ENCODE measurements at places on chromosomes 12 and 14.
A peak's percentile ranks its signal among the peaks of the same experiment; 100 is the strongest.

GRCh38 chr12:115257791-115258190 is 573.8 kb upstream of the TBX3 start:
- peak; percentile 53 for DNase-seq

DNA sequence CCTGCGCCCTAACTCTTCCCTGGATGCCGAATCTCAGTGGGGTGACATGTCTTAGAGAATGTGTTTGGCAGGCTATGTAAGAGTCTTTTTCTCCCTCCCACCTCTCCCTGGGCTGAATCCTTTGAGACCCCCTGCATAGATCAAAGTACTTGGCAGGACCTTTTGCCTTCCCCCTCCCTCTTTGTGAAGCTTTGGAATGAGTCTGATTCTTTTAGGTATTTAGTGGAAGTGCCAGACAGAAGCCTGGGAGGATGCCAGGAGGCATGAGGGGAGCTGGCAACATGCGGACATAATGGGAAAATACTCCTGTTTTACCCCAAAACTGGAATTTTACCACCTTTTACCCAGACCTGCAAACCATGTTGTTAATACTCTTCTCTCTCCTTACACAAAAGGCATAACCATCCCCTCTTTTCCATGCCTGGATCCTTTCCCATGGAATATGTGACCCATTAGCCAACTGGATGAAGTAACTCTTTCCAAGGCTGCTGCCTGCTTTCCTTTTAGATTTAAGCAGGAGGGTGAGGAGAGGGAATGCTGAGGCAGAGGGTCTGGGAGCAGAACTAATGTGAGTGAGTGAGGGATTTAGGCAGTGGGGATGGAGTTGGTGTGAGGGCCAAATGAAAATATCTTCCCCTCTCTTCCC is 41.7 kb downstream of the TTLL5 start:
- peak; percentile 47 for DNase-seq

DNA sequence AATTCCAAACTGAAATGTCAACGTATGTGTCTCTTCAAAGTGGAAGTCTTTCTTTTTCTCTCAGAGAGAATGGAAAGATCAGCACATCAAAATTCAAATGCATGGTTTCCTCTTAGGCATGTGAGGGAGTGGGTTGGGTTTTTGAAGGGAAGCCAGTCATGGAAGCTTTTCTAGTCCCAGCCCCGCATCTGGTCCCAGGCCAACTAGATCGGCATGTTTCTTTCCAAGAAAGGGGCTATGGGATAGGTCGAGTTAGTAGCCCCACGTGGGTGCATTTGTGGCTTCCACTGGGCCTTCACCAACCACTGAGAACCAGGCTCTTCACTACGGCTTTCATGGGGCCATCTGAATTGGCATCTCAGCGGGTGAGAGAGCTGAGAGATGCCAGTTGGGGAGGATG is 6.6 kb downstream of the C1S start:
- no peak for DNase-seq

- peak; percentile 54 for DNase-seq
Observed at GRCh38 chr14:28412077-28412476, 354.5 kb upstream of the FOXG1 start.

GRCh38 chr12:3631759-3632158 is 121.2 kb downstream of the CRACR2A start:
- no peak for DNase-seq

DNA sequence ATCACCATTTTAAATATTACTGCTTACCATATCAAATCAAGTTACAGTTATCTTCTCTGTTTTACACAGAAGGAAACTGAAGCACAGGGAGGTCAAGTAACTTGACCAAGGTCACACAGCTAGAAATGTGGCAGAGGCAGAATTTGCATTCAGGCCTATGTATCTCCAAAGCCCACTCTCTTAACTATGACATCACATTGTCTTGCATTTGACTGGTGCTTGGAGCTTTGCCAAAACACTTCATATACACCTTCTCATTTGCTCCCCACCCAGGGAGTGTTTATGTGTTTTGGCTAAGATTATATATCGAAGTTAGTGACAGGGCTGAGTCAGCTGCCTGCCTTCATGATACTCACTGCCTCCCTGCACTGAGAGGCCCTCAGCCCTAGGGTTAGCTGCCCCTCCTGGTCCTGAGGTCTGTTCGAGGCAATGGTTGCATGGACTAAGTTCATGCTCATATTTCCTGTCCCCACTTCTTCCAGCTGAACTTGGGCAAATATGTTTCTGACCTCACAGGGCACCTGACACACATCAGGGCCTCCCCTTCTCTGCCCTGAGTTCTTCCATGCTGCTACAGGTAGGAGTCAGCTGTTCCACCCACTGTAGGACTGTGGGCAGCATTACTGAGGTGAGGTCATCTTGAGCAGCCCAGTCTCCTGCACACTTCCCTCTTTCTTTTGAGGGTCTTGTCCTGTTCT is 1.8 kb downstream of the GALNT6 start:
- DNase-seq: peak; percentile 25

GRCh38 chr12:49961993-49962764 is 507 bp downstream of the AQP5 start:
- DNase-seq: no peak

DNA sequence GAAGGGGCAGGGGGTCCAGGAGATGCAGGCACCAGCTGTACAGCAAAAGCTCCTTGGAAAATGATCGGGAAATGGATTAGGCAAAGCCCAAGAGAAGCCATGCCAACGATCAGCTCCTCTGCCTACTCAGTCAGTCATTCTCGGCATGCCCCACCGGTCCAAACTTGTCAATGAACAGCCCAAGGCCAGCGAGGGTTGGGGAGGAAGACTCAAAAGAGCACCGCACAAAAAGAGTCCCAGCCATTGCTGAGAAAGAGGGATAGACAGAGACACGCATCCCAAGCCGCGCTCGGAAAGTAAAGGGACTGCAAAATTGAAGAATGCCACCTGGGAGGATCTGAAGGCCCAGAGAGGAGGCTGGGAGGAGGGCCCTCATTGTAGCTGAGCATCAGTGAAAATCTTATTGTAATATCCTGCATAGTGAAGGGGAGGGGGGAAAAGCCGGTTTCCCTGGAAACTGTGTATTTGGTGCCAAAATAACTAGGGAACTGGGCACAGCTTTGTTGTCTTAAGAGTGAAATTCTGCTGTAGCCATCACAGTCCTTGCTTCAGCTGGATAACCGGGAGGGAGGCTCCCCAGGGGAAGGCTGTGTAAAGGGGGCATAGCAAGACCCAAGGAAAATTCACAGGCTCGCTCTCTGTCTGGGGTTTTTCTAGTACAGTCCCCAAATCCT is 4.7 kb downstream of the KDM2B start:
- DNase-seq: peak; percentile 62

GRCh38 chr12:132292328-132293319 is 36.8 kb downstream of the GALNT9 start:
- DNase-seq: no peak

DNA sequence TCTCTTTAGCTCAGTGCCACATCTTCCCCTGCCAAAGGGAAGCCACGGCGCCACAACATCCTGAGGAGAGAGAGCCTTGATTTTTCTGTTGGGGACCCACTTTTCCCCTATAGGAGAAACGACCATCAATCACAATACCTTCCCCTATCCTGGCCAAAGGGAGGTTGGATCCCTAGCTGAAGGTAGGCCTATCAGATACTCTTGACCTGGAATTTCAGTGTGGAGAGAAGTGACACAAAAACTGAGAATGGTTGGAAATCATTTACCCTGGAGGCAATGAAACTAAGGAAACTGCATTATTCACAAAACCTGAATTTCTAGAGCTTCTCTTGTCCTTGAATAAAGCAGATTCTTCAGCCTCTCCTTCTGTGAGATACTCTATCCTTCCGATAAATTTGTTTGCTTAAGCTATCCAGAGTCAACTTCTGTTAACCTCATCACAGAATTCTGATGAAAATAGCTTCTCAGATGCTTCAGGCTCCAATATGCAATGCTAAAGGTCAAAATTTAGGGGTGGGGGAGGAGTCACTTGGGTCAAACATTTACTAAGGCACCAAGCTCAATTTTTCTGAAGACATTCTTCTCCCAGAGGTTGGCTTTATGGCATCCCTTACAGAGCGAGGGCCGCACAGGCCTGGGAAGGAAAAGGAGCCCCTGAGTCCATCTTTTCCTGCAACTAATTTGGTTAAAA is 27.0 kb upstream of the DUSP6 start:
- no peak for DNase-seq

- DNase-seq: no peak
Observed at GRCh38 chr14:92613008-92613658, 99.6 kb downstream of the RIN3 start.

DNA sequence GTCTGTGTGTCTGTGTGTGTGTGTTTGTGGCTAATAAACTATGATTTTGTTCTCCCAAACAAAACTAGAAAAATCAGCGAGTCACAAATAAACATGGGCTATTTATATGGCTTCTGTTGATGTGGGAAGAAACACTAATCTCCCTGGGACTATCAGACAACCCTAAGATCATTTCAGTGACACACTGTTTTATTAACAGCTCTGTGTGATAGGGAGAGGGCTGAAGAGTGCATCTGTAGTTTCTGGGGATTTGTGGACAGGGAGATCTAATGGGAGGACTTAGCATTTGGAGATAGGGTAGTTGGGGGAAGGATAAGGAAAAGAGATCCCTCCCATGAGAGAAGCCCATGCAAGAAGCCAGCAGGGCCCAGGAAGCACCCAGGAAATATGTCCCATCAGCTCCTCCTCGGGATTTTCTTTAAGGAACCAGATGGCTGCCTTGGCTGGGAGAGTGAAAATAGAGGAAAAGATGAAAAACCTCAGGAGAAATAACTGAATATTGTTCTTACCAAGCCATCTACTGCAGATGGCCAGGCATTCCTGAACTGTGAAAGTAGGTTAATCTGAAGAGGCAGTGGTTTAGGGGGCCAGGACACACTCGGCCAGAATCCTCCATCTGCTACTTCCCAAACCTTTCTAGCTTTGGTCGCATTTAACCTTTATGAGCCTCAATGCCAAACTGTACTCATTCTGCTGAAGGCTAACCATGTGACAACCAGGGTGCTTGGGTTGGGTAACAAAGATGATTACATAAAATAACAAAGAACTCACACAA is 253.4 kb downstream of the BTG1 start:
- no peak for DNase-seq

GRCh38 chr12:117622741-117623140 is 261.3 kb upstream of the NOS1 start:
- DNase-seq: no peak

GRCh38 chr12:33432992-33433391 is 6.6 kb downstream of the SYT10 start:
- DNase-seq: no peak

DNA sequence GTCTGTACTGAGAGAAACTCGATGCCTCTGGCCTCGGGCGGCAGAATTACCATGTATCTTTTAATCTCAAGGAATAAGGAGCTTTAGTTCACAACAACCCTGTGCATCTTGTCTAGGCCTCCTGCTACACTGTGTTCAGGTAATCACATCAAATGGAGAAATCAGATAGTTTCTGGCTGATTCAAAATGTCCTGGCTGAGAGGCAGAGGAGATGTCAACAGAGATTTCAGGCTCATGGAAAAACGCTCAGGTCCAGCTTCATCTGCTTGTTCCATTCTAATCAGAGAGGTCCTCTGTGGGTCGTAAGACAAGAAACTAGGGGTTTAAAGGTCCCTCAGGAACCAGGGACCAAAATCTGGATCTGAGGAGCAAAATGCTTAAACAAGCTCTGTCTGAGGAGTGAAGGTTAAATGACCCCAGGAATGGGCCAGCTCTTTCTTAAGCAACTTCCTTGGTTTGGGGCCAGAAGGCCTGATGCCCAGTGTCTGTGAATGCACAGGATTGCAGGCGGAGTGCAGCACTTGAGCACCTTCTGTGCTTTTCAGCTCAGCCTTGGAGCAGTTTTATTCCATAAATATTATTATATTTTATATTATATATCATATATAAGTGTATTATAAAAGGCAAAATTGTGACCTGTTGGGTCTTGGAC is 170.2 kb upstream of the PRICKLE1 start:
- DNase-seq: peak; percentile 84

DNA sequence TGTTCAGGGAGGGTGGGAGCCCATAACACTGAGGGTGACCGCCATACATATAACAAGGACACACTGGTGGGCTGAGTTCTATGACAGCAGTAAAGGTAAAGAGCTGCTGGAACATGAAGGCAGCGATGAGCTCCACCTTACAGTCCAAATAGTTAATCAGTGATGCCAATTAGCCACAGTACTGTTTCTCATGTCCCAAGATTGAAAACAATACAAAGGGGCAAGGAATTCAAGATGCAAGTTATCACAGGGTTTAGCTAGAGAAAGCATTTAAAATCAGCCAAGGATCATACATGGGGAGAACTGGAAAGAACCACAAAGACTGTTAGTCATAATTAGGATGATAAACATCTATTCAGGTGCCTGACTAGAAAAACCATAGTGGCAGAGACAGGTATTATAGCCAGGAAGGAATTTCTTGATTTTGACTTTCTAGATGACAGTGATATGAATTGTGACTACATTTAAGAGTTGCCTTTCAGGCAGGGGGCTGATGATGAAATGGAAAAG is 221.2 kb downstream of the SLC2A13 start:
- no peak for DNase-seq

- DNase-seq: peak; percentile 97
Observed at GRCh38 chr12:122946690-122947341, 19.4 kb downstream of the ABCB9 start.

DNA sequence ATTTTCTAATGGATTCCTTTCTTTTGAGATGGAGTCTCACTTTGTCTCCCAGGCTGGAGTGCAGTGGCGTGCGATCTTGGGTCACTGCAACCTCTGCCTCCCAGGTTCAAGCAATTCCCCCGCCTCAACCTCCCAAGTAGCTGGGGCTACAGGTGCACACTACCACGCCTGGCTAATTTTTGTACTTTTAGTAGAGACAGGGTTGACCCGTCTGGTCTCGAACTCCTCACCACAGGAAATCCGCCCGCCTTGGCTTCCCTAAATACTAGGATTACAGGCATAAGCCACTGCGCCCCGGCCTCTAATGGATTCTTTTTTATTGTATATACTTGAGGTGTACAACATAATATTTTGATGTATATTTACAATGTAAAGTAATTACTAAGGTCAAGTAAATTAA is 140.1 kb upstream of the SLCO1C1 start:
- no peak for DNase-seq

DNA sequence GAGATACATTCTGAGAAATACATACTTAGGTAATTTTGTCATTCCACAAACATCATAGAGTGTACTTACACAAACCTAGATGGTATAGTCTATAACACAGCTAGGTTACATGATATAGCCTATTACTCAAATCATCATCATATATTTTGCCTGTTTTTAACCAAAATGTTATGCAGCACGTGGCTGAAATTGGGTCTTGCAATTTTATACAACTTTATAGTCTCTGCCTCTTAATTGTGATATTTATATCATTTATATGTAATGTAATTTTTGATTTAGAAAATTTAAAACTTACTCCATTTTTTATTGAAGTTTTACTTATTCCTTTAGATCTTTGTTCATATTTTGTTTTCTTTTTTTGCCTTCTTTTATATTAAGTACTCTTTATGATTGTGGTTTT is 350.7 kb upstream of the DCN start:
- no peak for DNase-seq
